ENCODE measurements at places on chromosomes 16 and 17.

- peak; percentile 96 for DNase-seq
- peak within 1 kb of the TSS; percentile 79 for H3K4me3 ChIP-seq
- H3K4me1 ChIP-seq, result peaks cover 2% of the 10 kb centered on the region
- H3K27ac ChIP-seq, result peak within 1 kb of the TSS; percentile 61
- H3K36me3 ChIP-seq, result peaks cover 25% of the 10 kb centered on the region
- H3K27me3 ChIP-seq, result no peaks in the 10 kb centered on the region
Observed at GRCh38 chr17:43006639-43007551, at the start of gene IFI35. Gene IFI35, plus strand, starts transcription at chr17:43006784. Its CDS starts 164 bp downstream, at chr17:43006948.

GRCh38 chr16:622920-623280 lies 7.9 kb upstream of the WFIKKN1 start:
- no peaks in the 10 kb centered on the region for H3K27me3 ChIP-seq
- no peak overlapping the region for H3K4me3 ChIP-seq
- no peaks in the 10 kb centered on the region for H3K4me1 ChIP-seq
- no peaks in the 10 kb centered on the region for H3K36me3 ChIP-seq

DNA sequence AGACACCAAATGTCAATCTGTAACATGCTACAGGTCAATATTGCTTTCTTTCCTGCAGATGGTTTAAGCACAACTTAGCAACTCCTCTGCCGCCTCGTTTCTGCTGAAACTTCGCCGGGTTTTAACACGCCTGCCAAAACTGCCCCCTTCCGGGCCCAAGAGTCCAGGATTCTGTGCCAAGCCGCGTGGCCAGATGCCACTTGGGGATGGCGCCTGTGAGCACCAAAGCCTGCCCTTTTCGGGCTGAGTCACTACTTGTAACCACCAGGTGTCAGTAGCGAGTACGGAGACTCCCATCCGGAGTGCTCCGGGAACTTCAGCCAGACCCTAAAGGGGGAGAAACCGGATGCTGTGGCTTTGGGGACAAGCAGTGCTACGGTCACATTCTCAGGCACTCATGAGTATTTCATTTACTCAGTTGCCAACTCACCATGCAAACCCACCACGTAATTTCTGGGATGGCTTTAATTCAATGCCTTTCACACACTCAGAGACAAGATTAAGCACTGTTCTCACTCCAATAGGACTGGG lies 7.8 kb downstream of the PMP22 start:
- H3K4me3 ChIP-seq, result no peak overlapping the region
- H3K27me3 ChIP-seq, result peaks cover 35% of the 10 kb centered on the region
- DNase-seq, result peak; percentile 95
- H3K4me1 ChIP-seq, result no peaks in the 10 kb centered on the region

- no peak for DNase-seq
- H3K27me3 ChIP-seq, result no peaks in the 10 kb centered on the region
- no peaks in the 10 kb centered on the region for H3K36me3 ChIP-seq
- no peaks in the 10 kb centered on the region for H3K4me1 ChIP-seq
- no peak overlapping the region for H3K4me3 ChIP-seq
Observed at GRCh38 chr17:10144982-10145381, 53.4 kb downstream of the GAS7 start.

DNA sequence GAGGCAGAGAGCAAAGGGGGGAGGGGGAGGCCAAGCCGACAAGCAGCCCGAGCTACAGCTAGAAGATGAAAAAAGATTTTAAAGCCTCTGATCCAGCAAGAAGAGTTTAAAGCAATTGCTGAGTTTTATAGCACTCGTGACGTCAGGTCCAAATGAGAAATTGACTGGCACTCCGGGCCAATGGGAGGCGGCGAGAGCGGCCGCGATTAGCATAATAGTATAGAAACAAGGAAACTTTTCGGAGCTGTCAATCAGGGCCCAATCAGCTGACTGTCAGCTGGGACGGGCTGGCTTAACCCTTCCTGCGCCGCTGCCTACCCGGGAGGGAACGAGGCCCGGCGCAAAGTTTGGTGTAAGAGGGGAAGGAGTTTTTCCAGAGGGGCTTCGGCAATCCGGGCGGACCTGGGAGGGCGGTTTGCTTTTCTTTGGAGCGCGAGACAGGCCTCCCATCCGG lies at the start of gene MAF:
TSS of gene MAF (minus strand) at position 100 of the 454 bp plus-strand sequence. CDS start 835 bp downstream, outside the sequence.
- peak; percentile 91 for DNase-seq
- H3K27ac ChIP-seq, result peak within 1 kb of the TSS; percentile 87
- H3K36me3 ChIP-seq, result no peaks in the 10 kb centered on the region
- peaks cover 16% of the 10 kb centered on the region for H3K27me3 ChIP-seq
- H3K4me1 ChIP-seq, result no peaks in the 10 kb centered on the region

DNA sequence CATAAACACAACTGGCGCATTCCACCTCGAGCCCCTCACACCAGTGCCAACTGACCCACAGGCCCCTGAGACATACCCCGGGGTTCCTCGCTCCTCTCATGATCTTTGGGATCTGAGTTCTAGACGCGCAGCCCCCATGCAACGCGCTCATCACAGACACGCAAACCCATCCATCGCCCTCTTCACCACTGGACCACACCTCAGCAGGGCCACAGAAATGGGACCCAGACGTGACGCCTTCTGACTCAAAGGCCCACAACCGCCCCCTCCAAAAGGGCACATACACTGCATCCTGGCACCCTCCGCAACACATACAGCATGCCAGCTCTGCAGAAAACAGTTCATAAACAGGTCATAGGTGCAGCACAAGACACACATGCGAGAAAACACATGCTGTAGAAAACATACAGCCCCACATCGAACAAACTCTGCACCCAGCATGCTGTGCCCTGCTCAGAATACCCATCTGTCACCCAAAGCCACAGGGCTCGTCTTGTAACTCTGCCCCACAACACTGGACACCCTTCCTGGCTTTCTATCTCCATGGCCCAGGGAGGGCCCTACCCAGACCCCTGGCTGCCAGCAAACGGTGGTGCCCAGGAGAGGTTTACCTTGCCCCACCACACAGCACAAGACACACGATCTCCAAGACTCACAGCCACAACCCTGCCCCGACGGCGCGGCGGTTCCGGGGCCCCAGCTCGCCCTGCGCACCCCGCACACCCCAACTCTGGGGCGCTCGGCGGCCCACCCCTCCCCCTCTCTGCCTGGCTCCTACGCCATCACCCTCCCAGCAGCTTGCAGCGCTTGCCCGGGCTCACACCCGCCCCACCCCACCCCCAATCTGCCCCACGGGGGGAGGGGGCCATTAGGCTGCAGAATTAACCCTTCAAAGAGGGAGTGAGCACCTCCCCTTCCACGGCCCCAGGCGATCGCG lies 887 bp downstream of the ZBTB4 start:
- peak overlapping the region; percentile 75 for H3K27ac ChIP-seq
- no peaks in the 10 kb centered on the region for H3K36me3 ChIP-seq
- DNase-seq, result peak; percentile 77
- peaks cover 15% of the 10 kb centered on the region for H3K4me1 ChIP-seq

DNA sequence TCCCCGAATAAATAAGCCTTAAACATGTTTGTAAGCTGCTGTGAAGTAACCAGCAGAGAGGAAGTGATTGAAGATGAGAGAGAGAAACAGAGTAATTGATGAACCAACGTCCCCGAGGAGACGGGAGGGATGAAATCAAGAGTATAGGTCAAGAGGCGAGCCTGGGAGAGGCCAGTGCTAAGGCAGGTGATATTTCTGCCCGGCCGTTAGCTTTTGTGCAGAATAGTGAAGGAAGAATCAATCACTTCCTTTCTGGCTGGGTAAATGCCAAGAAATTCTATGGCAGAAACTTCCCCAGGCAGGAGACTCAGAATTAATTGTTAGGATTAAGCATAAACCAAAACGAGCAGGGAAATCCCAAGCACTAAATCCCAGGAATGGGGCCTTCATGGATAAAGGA lies 273.8 kb downstream of the CDH13 start:
- no peak for DNase-seq
- H3K27me3 ChIP-seq, result no peaks in the 10 kb centered on the region
- no peak overlapping the region for H3K4me3 ChIP-seq
- no peak overlapping the region for H3K27ac ChIP-seq
- H3K36me3 ChIP-seq, result no peaks in the 10 kb centered on the region
- no peaks in the 10 kb centered on the region for H3K4me1 ChIP-seq

- H3K4me1 ChIP-seq, result no peaks in the 10 kb centered on the region
- DNase-seq, result no peak
- H3K27me3 ChIP-seq, result no peaks in the 10 kb centered on the region
- no peaks in the 10 kb centered on the region for H3K36me3 ChIP-seq
- H3K27ac ChIP-seq, result no peak overlapping the region
Observed at GRCh38 chr17:40369923-40370322, 5.4 kb upstream of the GJD3 start.
